Amniotic epithelial cell (primary cell): ENCODE measurements at places on chromosomes 4 and X.

DNA sequence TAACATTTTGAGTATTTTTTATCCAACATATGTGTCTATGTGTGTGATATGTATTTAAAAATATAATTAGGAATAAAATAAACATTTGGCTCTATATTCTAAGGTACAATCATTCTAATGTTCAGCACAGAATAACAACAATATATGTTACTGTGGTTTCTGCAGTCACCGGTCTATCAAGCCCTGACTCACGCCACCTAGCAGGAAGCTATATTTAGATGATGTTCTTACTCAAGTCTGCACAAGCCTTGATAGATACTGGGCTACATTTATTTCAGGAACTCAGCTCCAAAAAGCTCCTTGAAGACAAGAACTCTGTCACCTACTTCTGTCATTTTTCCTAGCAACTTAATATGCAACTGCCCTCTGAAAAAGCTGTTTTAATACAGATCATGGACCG lies 152.0 kb upstream of the FTHL17 start:
- peak; percentile 77 for DNase-seq

GRCh38 chr4:173211838-173212237 lies 43.2 kb downstream of the GALNT7 start:
- peak; percentile 85 for DNase-seq

DNA sequence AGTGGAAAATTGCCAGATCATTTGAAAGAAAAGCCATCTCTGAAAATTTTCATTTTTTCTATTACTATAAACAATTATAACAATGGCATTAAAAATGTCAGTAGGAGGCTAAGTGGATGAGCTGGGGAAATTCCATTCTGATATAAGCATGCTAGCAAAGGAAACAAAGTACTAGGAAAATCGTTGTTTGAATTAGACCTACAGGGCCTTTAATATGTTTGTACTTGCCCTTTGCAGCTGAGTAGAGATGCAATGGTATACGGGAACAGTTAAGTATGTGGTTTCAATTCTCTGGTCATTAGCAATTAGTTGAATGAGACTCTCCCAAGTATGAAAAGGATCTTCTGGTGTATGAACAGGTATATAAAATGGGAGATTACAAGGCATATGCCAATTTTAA lies 452.2 kb downstream of the PCDH11X start:
- DNase-seq, result no peak

DNA sequence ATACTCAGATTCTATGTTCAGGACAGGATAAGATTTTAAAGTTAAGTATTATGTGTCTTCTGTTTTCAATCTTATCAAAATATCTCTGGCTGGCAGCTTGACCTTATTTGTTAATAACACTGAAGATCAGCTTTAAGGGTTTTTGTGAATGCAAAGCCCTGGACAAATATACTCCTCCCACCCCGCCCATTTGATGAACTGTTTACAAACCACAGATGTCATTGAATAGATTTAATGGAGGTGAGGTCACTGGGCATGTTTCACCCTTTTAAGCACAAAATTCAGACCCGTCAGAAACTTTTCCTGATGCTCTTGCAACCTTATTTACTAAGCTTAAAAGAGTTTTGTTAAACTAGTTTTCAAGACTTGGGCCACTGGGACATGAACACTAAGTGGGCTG lies 10.1 kb upstream of the CXCL8 start:
- DNase-seq, result peak; percentile 81

- peak; percentile 1 for DNase-seq
Measured at GRCh38 chr4:135412213-135412612, 1210.6 kb upstream of the PABPC4L start.

DNA sequence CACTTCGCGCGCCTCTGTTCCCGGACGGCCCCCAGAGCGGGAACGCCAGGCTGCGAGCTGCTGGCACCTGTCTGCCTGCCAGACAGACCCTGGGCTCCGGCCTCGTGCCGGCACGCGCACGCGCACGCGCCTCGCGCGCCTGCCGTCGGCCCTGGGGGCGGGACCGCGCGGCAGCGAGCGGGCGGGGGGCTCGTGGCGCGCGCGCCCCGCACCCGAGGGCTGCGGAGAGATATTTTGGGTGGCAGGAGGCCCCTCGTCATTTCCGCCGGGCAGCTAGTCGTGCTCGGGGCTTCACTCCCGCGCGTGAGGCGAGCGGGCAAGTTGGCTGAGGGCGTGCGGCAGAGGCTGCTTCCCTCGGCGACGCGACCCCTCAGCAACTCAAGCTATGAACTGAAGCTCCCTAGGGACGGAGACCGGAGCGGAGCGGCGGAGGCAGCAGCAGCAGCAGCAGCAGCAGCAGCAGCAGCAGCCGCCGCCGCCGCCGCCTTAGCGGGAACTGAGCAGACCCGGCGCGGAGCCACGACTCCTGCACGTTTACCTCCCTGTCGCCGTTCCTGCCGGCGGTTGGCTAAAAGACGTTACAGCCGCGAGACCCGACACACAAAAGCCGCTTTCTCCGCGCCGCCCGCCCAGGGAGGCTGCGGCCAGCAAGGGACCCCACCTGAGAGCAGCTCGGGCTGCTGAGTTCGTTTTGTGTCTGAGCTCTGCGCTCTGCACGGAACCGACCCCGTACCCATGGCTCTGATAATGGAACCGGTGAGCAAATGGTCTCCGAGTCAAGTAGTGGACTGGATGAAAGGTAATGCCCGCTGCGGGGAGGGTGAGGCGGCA lies at the start of gene CNKSR2:
Gene CNKSR2 (plus strand): TSS at position 256 of the 831 bp plus-strand sequence. CDS start 480 bp downstream, at position 736.
- no peak for DNase-seq

- peak; percentile 69 for DNase-seq
Measured at GRCh38 chrX:106894392-106894909, 8.7 kb downstream of the RIPPLY1 start.

- DNase-seq, result no peak
Measured at GRCh38 chr4:68693325-68694075, 23.0 kb upstream of the UGT2B15 start.

GRCh38 chrX:42616981-42617380 lies 161.0 kb downstream of the PPP1R2C start:
- DNase-seq, result no peak

- peak; percentile 52 for DNase-seq
Measured at GRCh38 chr4:56909086-56909894, 1.6 kb downstream of the REST start.

DNA sequence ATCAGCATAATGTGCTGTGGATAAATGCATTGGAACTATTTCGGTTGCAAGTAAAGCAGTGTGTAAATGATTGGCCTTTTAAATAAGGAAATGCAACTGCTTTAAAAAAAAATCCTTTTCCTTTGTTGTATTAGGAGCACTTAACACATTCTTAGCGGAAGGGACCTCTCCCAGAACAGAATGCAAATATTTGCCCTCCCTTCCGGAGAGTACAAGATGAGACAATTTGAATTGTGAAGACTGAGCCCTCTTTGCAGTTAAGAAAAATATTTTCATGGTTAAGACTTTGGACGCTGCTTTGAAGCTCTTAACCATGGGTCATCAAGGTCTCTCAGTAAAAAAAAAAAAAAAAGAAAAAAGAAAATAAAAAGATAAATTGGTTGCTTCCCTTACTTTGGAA lies 9.5 kb upstream of the NOX1 start:
- no peak for DNase-seq

GRCh38 chr4:148425327-148426110 lies 16.7 kb downstream of the NR3C2 start:
- DNase-seq, result no peak

- no peak for DNase-seq
Measured at GRCh38 chrX:13285229-13285628, 34.6 kb downstream of the ATXN3L start.

- no peak for DNase-seq
Measured at GRCh38 chr4:142348613-142349021, 497.5 kb downstream of the INPP4B start.

DNA sequence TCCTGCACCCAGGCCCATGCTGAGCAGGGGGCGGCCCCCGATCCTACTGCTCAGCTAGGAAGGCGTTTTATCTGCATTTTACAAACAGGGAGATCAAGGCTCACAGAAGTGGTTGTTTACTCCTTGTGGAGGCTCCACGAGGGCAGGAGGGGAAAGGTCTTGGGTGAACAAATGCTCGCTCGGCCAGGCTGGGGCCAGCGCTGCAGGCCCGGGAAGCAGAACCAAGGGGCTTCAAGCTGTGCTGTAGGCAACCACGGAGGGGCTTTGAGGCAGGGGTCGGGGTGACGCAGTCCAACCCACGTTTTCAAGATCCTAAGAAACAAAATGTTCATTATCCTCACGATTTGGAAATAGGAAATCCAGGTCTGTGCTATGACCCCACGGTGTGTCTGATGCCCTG lies 125.8 kb downstream of the HMX1 start:
- no peak for DNase-seq

GRCh38 chr4:69781458-69782418 lies 21.3 kb upstream of the SULT1B1 start:
- no peak for DNase-seq

- DNase-seq, result no peak
Measured at GRCh38 chr4:72318421-72319170, 250.4 kb downstream of the ADAMTS3 start.

DNA sequence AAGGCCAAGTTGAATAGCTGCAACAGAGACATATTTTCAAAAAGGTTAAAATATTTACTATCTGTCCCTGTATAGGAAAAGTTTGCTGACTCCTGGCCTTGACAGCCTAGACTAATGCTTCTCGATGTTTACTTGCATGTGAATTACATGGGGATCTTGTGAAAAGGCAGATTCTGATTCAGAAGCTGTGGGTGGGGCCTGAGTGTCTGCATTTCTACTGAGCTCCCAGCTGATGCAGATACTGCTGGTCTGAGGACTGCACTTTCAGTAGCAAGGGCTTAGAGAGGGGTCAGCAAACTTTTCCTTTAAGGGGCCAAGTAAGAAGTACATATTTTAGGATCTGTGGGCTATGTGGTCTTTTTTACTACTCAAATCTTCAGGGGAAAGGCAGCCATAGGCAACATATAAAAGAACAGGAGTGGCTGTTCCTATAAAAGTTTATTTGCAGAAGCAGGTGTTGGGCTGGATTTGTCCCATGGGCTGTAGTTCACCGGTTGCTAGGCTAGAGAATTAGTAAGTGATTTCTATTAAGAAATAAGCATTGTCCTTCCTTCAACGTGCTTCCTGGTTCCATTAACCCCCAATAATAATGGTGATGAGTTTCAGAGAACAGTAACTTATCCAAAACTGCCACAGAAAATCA lies 97.2 kb upstream of the PDE5A start:
- peak; percentile 61 for DNase-seq

- DNase-seq, result peak; percentile 55
Measured at GRCh38 chr4:25180524-25181131, 20.4 kb upstream of the SEPSECS start.

- no peak for DNase-seq
Measured at GRCh38 chr4:20356565-20356964, 104.9 kb downstream of the SLIT2 start.

DNA sequence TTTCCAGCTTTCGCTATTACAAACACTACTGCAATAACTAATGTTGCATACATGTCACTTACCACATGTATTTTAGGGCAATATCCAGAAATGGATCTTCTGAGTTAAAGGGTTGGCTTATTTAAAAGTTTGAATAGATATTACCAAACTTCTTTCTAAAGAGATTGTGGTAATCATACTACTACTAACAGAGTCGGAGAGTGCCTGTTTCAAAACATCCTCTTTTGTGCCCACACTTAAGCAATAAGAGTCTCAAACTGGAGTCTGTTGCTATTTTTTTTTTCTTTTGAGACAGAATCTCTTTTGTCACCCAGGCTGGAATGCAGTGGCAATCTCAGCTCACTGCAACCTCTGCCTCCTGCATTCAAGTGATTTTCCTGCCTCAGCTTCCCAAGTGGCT lies 35.8 kb downstream of the FGFBP1 start:
- no peak for DNase-seq

- no peak for DNase-seq
Measured at GRCh38 chr4:93834249-93835066, 5.9 kb downstream of the ATOH1 start.

- no peak for DNase-seq
Measured at GRCh38 chr4:113406723-113407016, 354.9 kb downstream of the CAMK2D start.

DNA sequence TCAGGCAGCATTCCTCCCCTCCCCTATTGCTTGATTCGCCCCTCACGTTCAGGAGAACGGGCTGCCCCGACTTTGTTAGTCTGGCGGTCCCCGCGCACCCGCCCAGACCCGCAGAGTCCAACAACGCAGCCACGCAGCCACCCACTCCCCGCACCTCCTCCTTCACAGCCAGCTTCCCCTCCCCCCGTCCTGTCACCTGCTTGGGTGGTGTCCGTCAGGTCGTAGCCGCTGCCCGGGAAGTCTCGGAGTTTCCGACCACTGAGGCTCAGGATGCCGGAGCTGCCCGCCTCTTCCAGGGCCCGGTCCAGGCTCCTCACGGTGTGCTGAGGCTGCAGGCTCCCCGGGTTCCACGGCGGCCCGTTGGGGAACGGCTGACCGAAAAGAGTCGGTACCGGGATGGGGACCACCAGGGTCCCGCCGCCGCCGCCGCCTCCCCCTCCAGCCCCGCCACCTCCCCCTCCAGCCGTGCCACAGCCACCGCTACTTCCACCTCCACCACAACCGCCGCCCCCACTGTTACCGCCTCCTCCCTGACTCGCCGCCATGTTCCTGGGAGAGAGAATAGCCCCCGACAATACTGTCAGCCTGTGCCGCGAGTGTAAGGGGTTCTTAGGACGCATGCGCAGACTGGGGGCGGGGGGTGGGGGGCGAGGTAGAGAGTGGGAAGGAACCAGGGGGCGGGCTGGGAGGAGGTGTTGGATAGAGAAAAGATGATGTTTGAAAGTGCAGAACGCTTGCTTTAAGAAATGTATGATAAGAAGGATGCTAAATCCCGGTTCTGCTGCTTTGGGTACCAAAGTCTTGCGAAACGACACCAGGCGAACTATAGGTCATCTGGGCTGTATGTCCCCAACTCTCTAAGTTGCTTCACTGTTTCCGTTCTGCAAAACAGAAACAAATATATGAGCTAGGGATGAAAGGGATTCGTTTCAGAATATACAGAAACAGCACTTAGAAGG lies at the start of gene LRCH2:
Gene LRCH2 (minus strand): TSS at position 600 of the 959 bp plus-strand sequence. CDS start 55 bp downstream, at position 545.
- DNase-seq, result peak; percentile 20

GRCh38 chrX:130625386-130625785 lies 223.6 kb downstream of the RBMX2 start:
- DNase-seq, result no peak

DNA sequence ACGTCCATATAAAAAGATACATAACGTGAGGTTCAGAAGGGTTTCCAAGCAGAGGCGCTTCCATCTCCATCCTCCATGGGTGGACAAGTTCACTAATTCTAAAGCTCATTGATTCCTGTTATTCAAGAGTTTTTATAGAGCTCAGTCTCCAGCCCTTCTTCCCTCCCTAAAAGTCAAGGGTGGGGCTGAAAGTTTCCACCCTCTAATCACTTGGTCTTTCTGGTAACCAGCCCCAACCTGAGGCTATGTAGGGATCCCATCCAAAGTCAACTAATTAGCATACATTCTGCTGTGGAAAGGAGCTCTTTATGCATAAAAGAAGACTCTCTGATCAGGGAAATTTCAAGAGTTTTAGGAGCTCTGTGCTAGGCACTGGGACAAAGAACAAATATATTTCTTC lies 46.9 kb upstream of the VEGFC start:
- DNase-seq, result no peak

DNA sequence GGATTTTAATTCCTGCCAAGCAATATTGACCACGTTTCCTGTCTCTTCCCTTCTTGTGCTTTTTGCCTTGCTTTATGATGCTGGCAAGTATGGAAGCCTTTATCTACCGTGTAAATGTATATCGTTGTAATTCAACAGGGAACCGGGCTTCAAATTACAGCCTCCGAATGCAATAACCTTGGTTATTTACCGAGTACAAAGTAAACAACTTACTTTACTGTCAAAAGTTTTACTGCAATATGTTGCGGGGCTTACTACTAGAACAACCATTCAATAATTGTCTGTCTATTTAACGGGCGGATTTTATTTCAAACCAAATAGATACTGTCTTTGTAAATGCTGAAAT lies 73.1 kb downstream of the PALLD start:
- DNase-seq, result no peak

GRCh38 chr4:182695009-182695408 lies 222.2 kb downstream of the DCTD start:
- no peak for DNase-seq
